Glutamatergic neuron (in vitro differentiated cells): ENCODE measurements at places on chromosomes 11 and 22.

DNA sequence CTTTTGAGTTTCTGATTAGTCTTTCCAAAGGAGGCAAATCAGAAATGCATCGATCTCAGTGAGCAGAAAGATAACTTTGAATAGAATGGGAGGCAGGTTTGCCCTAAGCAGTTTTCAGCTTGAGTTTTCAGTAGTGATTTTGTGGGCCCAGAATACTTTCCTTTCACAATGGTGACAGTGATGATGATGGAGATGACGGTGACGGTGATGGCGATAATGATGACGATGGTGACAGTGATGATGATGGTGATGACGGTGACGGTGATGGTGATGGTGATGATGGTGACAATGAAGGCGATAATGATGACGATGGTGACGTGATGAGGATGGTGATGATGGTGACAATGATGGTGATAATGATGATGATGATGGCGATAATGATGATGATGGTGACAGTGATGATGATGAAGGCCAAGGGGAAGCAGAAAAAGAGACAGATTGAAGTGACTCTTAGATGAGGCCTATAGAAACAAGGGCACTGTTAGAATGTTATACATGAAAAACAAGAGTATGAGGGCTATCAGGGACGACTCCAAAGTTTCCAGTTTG, 153.4 kb upstream of the B3GAT1 start:
- H3K36me3 ChIP-seq: no peaks in the 10 kb centered on the region
- no peaks in the 10 kb centered on the region for H3K27me3 ChIP-seq
- no peak overlapping the region for H3K4me3 ChIP-seq
- peaks cover 13% of the 10 kb centered on the region for H3K4me1 ChIP-seq

DNA sequence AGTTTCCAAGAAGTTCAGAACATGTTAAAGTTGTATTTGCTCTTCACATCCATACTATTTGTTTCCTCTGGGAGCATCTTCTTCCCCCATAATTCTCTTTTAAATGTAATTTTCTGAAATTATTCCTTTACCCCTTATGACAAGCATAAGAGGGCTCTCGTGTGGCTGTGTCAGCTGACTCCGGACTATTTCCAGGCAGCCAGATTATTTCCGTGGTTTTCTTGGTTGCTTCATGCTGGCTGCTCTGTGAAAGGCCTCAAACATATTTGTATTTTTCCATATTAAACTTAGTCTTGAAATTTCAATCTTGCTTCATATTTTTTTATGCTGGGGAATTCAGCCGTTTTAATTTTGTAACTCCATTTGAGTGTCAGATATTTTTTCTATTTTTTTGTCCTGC, 2.8 kb upstream of the MMP1 start:
- no peak for DNase-seq
- H3K4me3 ChIP-seq: no peak overlapping the region
- H3K36me3 ChIP-seq: no peaks in the 10 kb centered on the region
- H3K27me3 ChIP-seq: peaks cover 3% of the 10 kb centered on the region
- H3K27ac ChIP-seq: no peak overlapping the region

- no peak for DNase-seq
- peaks cover 2% of the 10 kb centered on the region for H3K27me3 ChIP-seq
- no peak overlapping the region for H3K27ac ChIP-seq
These were observed 89.1 kb downstream of the CELSR1 start for GRCh38 chr22:46448333-46448732.

GRCh38 chr11:115999437-115999836, 495.2 kb upstream of the CADM1 start:
- no peak for DNase-seq
- no peaks in the 10 kb centered on the region for H3K36me3 ChIP-seq
- no peaks in the 10 kb centered on the region for H3K27me3 ChIP-seq
- H3K4me3 ChIP-seq: no peak overlapping the region
- no peak overlapping the region for H3K27ac ChIP-seq

DNA sequence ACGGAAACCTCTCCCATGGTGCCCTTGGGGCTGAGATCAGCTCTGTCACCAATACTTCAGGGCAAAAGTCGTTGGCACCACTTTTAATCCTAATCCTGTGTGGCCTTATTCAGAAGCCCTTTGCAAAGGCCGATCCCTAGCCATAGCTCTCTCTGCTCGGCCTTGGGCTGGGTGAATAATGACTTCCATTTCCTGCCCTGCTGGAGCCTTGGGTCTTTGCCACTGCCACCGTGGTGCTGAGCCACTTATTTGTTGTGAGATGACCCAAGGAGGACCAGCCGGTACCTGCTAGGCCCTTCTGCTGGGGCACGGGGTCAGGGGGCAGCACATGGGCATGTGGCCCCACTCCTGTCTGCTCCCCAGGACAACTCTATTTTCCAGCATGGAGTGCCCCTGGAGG, 188.2 kb downstream of the ST3GAL4 start:
- H3K36me3 ChIP-seq: peaks cover 7% of the 10 kb centered on the region
- no peak overlapping the region for H3K4me3 ChIP-seq
- peaks cover 8% of the 10 kb centered on the region for H3K4me1 ChIP-seq
- H3K27ac ChIP-seq: no peak overlapping the region
- H3K27me3 ChIP-seq: peaks cover 3% of the 10 kb centered on the region

GRCh38 chr11:36098853-36099375, 155.1 kb downstream of the LDLRAD3 start:
- peaks cover 27% of the 10 kb centered on the region for H3K4me1 ChIP-seq
- no peak for DNase-seq
- peaks cover 13% of the 10 kb centered on the region for H3K36me3 ChIP-seq
- H3K4me3 ChIP-seq: peak overlapping the region; percentile 13

DNA sequence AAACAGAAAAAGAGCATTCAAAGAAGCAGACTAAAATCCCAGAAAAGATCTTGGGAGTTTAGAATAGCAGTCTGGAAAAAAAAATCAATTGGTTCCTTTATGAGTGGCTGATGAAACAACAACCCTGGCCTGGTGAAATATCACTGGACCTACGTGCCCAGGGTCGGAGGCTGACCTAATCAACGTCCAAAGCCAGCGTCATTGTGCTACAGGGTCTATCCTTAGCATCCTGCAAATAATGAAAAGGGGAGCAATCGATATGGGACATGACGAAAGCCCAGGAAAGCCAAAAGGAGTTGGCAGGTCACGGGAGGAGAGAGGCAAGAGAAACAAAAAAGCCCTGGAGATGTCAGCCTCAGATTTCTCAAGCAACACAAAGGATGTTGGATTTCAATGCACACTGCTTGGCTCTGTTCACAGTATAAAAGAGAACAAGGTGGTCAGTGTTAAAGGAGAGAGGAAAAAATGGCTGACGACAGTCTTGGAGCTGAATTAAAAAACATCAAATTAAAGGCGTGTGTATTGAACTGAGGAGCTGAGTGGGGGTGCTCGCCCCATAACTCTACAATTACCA, 148.8 kb downstream of the BLID start:
- H3K4me3 ChIP-seq: no peak overlapping the region
- DNase-seq: no peak
- H3K27ac ChIP-seq: no peak overlapping the region
- no peaks in the 10 kb centered on the region for H3K4me1 ChIP-seq

GRCh38 chr11:40291329-40291728, 1168.1 kb downstream of the LRRC4C start:
- DNase-seq: no peak
- H3K4me3 ChIP-seq: no peak overlapping the region
- no peak overlapping the region for H3K27ac ChIP-seq
- H3K4me1 ChIP-seq: peaks cover 8% of the 10 kb centered on the region
- peaks cover 8% of the 10 kb centered on the region for H3K27me3 ChIP-seq

DNA sequence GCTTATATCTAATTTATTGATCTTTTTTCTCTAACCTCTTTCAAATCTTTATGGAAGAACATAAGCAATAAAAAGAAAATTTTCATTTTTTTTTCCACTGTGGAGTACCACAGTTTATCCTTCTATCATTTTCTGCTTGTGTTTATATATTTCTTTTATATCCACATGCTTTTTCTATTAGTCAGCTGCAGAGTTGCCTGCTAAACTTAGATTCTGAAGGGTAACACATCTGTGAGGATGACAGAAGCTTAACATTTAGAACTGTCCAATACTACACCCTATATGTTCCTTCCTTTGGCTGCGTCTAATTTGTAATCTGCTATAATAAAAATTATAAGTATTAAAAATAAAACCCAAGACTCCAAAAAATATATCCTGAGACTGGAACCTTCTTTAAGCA, 20.8 kb downstream of the CCDC90B start:
- peaks cover 2% of the 10 kb centered on the region for H3K27me3 ChIP-seq
- H3K27ac ChIP-seq: no peak overlapping the region
- no peak for DNase-seq
- no peak overlapping the region for H3K4me3 ChIP-seq
- H3K4me1 ChIP-seq: no peaks in the 10 kb centered on the region
- peaks cover 5% of the 10 kb centered on the region for H3K36me3 ChIP-seq

DNA sequence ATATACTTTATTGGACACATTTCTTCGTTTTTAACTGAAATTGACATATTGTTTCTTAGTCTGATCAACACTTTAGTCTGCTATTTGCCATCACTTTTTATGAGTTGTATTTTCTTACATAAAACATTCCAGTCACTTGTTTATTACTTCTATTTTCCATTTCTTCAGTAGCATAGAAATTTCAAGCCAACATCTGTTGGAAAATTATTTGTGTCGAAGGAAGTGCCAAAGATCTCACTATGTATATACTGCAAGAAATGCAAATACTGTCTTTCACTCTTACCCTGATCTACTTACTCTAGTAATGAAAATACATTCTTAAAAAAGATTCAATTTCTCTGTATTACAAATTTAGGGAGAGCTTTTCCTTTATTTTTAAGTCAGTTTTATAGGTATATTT, 105.9 kb downstream of the SLC17A6 start:
- H3K27me3 ChIP-seq: peaks cover 10% of the 10 kb centered on the region
- no peaks in the 10 kb centered on the region for H3K36me3 ChIP-seq
- no peak overlapping the region for H3K4me3 ChIP-seq
- no peak for DNase-seq
- H3K4me1 ChIP-seq: no peaks in the 10 kb centered on the region

- no peak overlapping the region for H3K27ac ChIP-seq
- no peaks in the 10 kb centered on the region for H3K36me3 ChIP-seq
- peaks cover 19% of the 10 kb centered on the region for H3K27me3 ChIP-seq
- H3K4me1 ChIP-seq: peaks cover 7% of the 10 kb centered on the region
- no peak overlapping the region for H3K4me3 ChIP-seq
- no peak for DNase-seq
These were observed 9.5 kb downstream of the IGLL5 start for GRCh38 chr22:22897091-22897490.

- H3K4me1 ChIP-seq: no peaks in the 10 kb centered on the region
- H3K36me3 ChIP-seq: no peaks in the 10 kb centered on the region
- peaks cover 9% of the 10 kb centered on the region for H3K27me3 ChIP-seq
These were observed 16.5 kb upstream of the APOBEC3A start for GRCh38 chr22:38940811-38941384.

GRCh38 chr22:27075891-27076290, 418.5 kb downstream of the MIAT start:
- no peaks in the 10 kb centered on the region for H3K36me3 ChIP-seq
- peaks cover 11% of the 10 kb centered on the region for H3K27me3 ChIP-seq
- peaks cover 5% of the 10 kb centered on the region for H3K4me1 ChIP-seq
- H3K4me3 ChIP-seq: no peak overlapping the region
- DNase-seq: no peak

GRCh38 chr11:128434411-128434810, 152.9 kb downstream of the ETS1 start:
- H3K4me1 ChIP-seq: no peaks in the 10 kb centered on the region
- H3K27ac ChIP-seq: no peak overlapping the region
- H3K27me3 ChIP-seq: no peaks in the 10 kb centered on the region

DNA sequence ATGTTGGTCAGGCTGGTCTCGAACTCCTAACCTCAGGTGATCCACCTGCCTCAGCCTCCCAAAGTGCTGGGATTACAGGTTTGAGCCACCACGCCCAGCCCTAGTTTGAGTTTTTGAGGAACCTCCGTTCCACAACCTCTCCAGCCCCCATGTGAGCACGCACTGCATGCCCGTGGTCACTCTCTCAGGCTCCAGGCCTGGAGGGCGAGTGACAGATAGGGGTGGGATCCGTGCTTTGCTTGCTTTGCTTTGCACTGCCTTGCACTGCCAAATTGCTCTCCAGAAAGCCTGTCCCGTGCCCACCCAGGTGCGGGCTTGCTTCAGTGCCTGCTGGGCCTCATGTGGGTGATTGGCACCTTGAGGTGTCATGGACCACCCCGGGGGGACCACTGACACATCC, 29.9 kb downstream of the FGF4 start:
- peaks cover 9% of the 10 kb centered on the region for H3K4me1 ChIP-seq
- no peak overlapping the region for H3K27ac ChIP-seq
- DNase-seq: no peak
- H3K36me3 ChIP-seq: no peaks in the 10 kb centered on the region

GRCh38 chr22:17777005-17777716, 2.9 kb upstream of the BID start:
- peaks cover 7% of the 10 kb centered on the region for H3K27me3 ChIP-seq
- DNase-seq: no peak
- H3K36me3 ChIP-seq: no peaks in the 10 kb centered on the region
- H3K27ac ChIP-seq: no peak overlapping the region

DNA sequence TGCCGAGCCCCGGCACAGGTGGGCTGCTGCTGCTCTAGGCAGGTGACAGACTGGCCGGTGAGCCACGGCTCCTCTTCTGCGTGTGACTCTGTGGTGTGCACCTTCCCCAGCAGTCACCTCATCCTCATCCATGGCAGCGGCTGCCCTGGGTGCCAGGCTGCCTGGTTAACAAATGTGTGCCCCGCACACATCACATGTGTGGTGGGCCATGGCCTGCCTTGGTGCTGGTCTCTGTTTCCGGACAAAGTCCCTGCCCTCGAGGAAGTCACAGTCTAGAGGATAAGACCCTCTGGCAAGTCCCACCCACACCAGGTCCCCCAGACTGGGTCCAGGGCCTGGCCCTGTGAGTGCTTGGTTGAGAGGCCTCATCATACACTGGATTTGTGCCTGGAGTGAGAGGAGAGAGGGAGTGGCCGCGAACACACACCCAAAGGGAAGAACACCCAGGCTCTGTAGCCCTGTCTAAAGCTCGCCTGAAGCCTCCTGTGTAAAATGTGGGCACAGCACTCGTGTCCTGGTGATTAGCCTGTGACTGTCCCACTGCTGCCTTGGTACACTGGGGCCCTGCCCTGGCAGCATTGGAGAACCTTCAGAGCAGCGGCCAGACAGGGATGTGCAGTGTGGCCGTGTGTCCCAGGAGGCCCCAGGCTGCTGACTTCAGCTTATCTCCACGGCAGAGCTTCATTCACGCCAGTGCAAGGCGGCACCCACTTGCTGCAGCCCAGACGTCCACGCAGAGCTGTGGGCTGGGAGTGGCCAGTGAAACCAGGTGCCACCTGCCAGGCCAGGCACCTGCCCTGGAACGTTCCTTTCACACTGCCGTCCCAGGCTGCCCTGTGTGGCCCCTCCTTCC, 269.9 kb downstream of the TBC1D22A start:
- H3K36me3 ChIP-seq: no peaks in the 10 kb centered on the region
- H3K27ac ChIP-seq: no peak overlapping the region
- peaks cover 5% of the 10 kb centered on the region for H3K27me3 ChIP-seq
- peaks cover 19% of the 10 kb centered on the region for H3K4me1 ChIP-seq
- H3K4me3 ChIP-seq: no peak overlapping the region
